Eye (tissue), 1 donor: ENCODE measurements at places on chromosomes 5 and 9.

- no peak for DNase-seq
Measured at GRCh38 chr9:84701801-84702200, 32.3 kb downstream of the NTRK2 start.

GRCh38 chr5:150616506-150616905 lies 24.0 kb upstream of the SYNPO start:
- no peak for DNase-seq

- peak; percentile 81 for DNase-seq
Measured at GRCh38 chr5:64229163-64229774, 63.6 kb downstream of the RNF180 start.

DNA sequence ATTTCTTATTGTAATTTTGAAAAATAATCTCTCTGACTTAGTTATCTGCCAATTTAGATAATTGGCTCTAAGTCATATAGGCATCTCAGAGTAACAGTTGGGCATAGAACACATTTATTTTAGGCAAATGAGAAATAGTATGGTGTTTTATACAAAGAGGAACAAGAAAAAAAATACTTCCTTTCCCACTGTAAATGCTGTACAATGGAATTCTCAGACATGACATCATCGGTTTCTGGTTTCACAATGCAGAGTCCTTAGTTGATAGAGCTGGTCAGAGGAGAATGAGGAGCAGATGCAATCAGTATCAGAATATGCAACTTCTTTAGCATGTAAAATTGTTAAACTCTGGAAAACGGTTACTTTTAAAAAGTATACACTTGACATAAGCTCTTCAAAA lies 49.4 kb downstream of the PLK2 start:
- DNase-seq, result peak; percentile 67

GRCh38 chr5:65970481-65971367 lies 44.3 kb downstream of the ERBIN start:
- no peak for DNase-seq

DNA sequence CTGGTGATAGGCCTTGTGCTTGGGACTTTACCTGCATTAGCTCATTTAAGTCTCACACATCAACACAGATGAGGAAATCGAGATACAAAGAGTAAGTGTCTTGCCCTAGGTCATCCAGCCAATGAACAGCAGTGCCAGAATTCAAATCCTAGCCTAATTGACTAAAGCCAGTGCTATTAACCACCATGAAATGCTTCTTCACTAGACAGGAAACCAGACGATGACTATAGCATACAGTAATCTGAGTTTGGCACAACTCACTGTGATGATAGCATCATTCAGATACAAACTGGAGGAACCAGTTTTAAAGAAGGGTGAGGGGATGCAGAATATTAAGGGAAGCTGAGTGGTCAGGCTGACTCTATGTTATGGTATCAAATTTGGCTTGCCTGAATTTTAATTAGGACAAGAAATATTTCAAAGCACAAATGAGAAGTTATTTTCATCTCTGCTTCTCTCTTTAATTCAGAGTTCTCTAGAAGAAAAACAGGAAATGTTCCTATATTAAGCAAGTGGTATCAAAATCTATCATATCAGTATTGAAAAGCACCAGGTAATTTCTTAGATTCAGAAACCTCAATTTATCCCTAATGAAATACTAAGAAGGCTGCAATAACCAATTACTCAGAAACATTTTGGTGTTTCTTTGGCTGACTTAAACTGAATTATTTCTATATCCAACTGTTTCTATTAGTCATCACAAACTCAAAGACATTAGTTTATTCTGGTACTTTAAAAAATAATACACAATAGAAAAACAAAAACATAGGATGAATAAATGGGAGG lies 147.0 kb upstream of the RASA1 start:
- DNase-seq, result no peak
